ENCODE measurements at places on chromosomes 3 and 15. TPM values are rescaled to one million over a fixed set of nuclear protein-coding genes. Genes with fewer than 3 reads are reported as not detected.
A peak's percentile ranks its signal among the peaks of the same experiment; 100 is the strongest.

RAB8B gene
- total RNA-seq: 47.7 TPM

NEDD4 gene
- total RNA-seq: 25.3 TPM

KLHL40 gene
- total RNA-seq: not detected

GUCA1C gene
- total RNA-seq: not detected

APH1B gene
- total RNA-seq: 18.3 TPM

GRCh38 chr3:129195731-129196256, 12.1 kb upstream of the CNBP start:
- DNase-seq: peak; percentile 80

GRCh38 chr3:152056987-152057386, 183.5 kb downstream of the SUCNR1 start:
- no peak for DNase-seq

DNA sequence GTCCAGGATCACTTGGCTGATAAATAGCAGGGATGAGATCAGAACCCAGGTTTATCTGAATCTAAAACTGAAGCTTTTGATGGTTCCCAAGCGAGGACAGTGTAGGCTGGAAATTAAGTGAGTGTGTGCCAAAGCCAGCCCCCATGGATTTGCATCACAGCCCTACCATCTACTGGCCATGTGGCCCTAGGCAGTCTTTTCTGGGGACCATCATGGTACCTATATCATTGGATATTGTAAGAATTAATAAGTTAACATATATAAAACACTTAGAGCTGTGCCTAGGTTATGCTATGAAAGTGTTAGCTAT, 32.8 kb upstream of the SSR3 start:
- no peak for DNase-seq

DNA sequence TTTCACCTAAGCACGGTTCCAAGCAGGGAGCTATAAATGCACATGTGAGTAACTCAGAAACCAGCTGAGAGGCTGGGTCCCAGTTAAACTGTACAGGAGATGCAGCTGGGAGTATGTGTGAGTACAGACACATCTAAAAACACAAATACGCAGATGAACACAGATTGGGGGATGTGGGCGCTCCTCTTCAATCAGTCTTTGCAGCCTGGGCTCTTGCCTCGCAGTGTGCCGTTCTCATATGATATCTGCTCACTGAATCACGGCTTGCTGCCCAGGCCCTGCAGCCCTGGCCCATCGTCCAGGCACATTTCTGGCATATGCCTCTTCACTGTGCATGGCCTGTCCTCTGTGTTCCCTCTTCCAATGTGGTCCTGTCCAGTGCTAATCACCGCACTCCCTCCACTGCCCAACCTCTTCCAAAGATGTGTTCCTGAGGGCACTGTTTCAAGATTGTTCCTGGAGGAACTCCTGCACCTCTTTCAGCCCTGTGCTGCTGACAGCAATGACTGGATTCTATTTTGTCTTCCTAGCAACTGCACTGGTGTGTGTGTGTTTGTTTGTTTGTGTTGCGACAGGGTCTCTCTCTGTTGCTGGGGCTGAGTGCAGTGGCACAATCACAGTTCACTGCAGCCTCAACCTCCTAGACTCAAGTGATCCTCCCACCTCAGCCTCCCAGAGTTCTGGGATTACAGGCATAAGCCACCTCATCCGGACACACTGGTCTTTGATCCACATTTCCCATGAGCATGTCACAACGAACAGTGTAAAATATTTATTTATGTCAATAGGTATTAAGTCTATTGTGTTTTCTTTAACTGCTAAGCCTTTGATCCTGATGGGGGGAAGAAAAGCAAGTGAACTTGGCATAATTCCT, 17.0 kb downstream of the CA12 start:
- no peak for DNase-seq

- no peak for DNase-seq
These were observed 58.1 kb upstream of the VILL start for GRCh38 chr3:37932505-37932904.

- DNase-seq: no peak
These were observed 161.3 kb downstream of the IL5RA start for GRCh38 chr3:2948882-2949281.

DNA sequence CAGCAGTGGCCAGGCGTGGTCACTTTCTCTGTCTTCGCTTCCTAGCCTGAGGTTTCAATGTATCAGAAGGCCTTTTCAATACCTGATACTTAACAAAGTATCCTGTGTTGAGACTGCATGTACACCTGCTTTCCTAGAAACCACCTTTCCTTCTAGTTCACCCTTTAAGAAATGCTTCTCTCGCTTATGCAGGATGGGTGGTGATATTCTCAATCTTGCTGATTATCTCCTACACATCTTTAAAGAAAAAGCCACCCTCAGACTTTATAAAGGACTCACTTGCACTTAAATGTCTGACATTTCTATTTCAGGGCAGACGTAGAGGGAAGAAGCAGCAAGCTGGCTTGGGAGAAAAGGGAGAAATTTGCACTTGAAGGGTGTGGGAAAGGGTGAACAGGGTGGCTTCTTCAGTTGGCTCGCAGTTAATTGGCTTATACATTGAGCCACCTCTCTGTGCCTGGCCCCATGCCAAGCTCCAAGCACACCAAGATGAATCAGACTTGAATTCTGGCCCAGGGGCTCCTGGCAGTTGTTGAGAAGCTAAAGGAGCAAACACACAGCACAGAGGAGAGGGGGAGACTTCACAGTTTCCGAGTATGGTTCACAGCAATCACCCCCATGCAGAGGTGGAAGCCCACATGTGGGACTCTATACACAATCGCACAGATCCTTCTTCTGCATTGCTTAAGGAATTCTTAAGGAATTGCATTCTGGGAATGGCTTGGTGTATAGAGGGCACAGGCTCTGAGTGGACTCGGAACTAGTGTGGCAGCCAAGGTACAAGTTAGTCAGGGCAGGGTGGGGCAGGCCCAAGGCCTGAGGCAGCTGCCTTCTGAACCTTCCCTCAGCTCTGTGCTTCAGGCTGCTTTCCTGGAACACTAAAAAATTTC, 1.3 kb downstream of the ARL6IP5 start:
- peak; percentile 77 for DNase-seq

DNA sequence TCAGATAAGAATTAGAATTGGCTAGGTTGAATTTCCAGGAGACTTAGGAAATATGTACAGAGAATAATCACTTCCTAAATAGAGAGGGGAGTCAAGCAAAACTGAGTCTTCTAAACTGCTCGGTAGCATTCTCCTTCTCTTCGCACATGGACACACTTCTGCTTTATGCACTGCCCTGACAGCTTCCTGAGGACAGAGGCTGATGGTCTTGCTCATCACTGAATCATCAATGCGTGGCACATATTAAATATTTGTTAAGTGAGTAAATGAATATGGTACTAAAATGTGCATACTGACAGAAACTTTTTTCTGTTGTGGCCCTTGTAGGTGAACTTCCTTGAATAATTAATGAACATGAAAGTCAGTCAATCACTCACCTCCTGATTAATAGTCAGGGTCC, 315.5 kb downstream of the FHIT start:
- no peak for DNase-seq

All from lung microvascular endothelial cell (primary cell).